Kidney (tissue), 22 donors: ENCODE measurements at places on chromosomes 13 and 19.

- DNase-seq: no peak
These were observed 57.9 kb downstream of the KCTD12 start for GRCh38 chr13:76828316-76828741.

GRCh38 chr19:7391218-7391670, 42.5 kb downstream of the ARHGEF18 start:
- no peak for DNase-seq

DNA sequence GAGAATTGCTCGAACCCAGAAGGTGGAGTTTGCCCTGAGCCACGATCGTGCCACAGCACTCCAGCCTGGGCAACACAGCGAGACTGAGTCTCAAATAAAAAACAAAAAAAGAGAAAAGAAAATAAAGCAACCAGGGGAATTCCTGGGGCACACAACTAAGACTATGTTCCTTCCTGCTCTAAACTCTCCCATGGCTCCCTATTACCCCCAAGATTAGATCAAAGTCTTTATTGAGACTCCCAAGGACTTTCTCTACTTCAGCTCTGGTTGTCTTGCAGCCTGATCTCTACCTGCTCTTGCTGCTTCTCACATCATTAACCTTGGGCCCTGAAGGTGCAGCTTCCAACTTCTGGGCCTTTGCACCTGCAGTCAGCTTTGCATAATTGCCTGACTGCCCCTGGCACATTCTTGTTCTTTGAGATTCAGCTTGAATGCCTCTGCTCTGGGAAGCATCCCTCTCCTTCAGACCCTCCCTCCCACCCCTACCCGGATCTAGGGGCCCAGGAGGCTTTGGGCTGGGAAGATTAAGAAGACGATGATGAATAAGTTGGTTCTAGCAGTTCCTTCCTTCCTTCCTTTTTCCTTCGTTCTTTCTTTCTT, 16.8 kb upstream of the CERS4 start:
- no peak for DNase-seq

GRCh38 chr19:343941-344624, 513 bp downstream of the MIER2 start:
- DNase-seq: no peak

DNA sequence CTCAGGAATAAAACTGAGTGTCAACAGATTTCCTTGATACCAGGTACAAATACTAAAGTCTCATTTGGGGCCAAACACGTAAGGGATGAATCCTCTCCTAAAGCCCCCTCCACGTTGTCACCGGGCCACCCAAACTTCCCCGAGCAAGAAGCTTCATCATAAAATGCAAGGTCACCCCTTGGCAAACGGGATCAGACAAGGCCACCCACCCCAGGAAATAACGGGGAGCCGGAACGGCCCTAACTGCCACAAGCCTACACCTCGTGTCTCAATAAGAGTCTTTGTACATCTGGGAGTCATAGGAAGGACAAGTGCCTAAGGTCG, 717 bp downstream of the EEF2 start:
- no peak for DNase-seq

GRCh38 chr13:97317933-97318332, 95.8 kb downstream of the MBNL2 start:
- no peak for DNase-seq

- DNase-seq: no peak
These were observed 1623.4 kb upstream of the PRR20A start for GRCh38 chr13:55517312-55517711.

DNA sequence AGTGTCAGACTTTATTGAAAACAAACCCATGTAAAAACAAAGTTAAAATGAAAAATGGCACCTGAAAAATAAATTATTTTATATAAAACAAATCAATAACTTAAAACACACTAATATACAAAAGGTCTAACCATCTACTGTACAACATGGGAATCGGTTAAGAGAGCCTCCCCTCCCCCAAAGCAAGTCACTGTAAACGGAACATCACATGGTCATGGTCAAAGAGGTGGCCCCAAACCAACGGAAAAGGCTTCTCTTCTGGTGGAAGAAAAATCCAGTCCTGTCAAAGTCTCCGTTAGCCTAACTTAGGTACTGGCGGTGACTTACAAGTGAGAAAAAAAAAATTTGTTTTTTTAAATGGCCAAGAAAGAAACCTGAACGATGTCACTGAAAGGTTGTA, 15.7 kb upstream of the TIMM44 start:
- no peak for DNase-seq

GRCh38 chr19:17943274-17944221, 10.7 kb downstream of the CCDC124 start:
- peak; percentile 65 for DNase-seq

DNA sequence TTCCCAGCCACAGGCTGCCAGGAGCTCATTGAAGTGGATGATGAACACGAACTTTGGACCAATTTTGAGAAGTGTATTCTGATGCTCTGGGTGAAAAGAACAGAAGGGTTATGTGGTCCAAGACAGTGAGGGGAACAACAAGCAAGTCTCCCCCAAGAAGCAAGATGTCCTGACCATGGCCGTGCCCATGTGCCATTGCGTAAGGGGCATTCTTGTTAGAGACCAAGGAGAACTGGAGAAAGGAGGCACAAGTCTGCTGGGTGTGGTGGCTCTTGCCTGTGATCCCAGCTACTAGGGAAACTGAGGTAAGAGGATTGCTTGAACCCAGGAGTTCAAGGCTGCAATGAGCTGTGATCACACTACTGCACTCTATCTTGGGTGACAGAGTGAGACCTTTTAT, 27.0 kb upstream of the UBAC2 start:
- no peak for DNase-seq

DNA sequence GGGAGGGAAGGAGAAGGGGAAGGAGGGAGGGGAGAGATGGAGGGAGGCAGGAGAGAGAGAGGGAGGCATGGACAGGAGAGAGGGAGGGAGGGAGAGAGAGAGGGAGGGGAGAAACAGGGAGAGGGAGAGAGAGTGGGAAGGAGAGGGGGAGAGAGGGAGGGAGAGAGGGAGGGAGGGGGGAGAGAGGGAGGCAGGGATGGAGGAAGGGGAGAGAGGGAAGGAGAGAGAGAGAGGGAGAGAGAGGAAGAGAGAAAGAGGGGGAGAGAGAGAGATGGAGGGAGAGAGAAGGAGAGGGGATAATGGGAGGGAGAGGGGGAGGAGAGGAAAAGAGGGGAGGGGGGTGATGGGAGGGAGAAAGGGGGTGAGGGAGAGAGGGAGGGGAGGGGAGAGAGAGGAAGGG, 86.8 kb upstream of the VSTM2B start:
- no peak for DNase-seq

GRCh38 chr19:7748756-7749155, 1.4 kb upstream of the CD209 start:
- DNase-seq: peak; percentile 67

GRCh38 chr19:33248104-33248503, 22.5 kb upstream of the SLC7A10 start:
- no peak for DNase-seq

- DNase-seq: no peak
These were observed 11.4 kb downstream of the NDUFA11 start for GRCh38 chr19:5891938-5892771.

DNA sequence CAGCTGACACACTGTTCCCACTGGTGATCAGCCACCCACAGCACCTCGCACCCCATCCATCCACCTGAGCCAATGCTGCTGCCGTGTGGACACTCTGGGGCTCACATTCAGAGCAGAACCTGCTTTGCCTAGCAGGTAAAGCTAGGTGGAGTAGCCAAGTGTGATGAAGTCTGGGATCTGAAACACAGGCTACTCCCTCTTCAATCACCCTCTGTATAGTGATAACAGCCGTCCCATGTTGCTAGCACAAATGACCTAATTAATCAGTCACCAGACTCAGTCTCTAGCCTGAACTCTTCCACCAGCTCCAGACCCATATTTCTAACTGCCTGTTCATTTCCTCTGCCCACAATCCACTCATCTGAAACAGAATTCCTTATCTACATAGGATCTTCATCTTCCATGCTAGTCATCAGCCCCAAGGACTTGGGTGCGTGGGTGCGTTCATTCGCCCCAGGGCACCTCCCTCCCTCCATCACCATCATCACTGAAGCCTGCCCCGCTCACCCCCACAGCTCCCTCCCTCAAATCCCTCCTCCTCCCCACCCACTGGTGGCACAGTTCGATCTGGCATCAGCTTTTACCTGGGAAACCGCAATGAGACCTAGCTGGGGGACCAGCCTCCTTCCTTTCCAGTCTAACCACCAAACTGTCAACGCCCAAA, 19.8 kb downstream of the STK24 start:
- DNase-seq: peak; percentile 77

GRCh38 chr13:72295153-72295552, 428.1 kb upstream of the DACH1 start:
- no peak for DNase-seq

DNA sequence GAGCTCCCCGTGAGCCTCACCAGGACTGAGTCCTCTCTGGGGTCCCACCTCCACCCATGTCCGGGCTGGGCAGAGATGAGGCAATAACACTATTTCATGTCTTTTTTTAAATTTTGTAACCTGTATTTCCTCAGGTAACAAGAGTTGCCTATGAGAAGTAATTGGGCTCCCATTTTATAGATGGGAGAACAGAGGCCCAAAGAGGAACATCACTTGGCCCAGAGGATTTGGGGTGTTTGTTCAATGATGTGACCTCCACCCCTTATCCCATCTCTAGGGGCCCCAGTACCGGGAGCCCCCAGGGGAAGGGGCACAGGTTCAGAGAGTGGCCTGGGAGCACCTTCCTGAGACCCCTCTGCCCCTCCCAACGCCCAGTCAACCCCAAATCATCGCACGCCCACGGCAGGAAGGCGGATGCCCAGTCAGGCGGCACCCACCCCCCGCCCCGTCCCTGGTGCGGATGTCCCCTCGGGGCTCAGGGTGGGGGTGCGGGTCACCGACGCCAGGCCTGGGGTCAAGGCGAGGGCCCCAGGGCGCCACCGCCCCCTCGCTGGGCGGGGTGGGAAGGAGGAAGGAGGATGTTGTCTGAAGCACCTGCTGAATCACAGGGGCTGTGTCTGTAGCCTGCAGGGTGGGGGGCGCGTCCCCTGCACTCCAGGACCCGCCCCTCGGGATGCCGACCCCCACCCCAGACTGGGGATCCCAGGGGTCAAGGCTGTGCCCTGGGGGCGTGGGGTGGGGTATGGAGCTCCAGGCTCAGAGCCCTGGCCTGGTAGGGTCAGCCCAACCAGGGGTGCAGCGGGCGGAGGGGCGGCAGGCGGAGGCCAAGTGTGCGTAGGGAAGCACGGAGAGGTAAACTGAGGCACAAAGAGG, 9.0 kb upstream of the CIRBP start:
- DNase-seq: no peak

GRCh38 chr19:31543456-31543855, 194.2 kb upstream of the TSHZ3 start:
- DNase-seq: no peak

GRCh38 chr13:63636316-63636993, 2220.8 kb upstream of the PCDH20 start:
- DNase-seq: no peak

GRCh38 chr19:40736661-40737060, 13.6 kb downstream of the ACTMAP start:
- no peak for DNase-seq

- DNase-seq: no peak
These were observed 88.4 kb downstream of the RXFP2 start for GRCh38 chr13:31827707-31828106.

DNA sequence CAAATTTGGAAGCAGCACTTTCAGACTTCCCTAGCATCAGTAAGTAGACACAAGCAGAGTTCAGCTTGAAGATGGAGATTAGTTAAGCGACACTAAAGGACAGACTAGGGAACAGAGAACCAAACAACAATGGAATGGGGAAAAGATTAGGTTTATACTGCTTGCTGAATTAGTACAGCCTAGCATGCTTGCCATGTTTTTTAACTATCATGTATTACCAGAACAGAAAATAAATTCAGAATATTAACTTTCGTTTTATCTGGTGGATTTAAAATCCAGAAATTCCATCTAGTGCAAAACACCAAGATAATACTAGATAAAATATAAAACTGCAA, 451.5 kb upstream of the SLC10A2 start:
- DNase-seq: no peak

DNA sequence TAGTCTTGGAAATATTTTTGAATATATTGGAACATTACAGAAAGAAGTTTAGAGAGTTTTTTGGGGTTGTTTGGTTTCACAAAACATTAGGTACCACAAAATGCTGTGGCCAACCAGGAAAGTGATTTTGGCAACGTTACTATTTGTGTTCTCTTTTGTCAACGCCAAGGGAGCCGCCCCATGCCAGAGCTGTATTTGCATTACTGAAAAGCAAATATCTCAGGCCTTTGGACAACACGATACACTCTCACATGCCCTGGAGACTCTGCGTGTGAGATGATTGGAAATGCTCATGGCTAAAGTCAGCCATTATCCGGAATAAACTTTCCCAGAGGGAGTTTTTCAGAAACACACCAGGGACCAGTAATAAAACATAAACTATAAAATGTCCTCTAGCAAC, 324.6 kb downstream of the SHISA2 start:
- DNase-seq: no peak

- DNase-seq: no peak
These were observed 8.9 kb downstream of the KLC3 start for GRCh38 chr19:45349430-45349941.

DNA sequence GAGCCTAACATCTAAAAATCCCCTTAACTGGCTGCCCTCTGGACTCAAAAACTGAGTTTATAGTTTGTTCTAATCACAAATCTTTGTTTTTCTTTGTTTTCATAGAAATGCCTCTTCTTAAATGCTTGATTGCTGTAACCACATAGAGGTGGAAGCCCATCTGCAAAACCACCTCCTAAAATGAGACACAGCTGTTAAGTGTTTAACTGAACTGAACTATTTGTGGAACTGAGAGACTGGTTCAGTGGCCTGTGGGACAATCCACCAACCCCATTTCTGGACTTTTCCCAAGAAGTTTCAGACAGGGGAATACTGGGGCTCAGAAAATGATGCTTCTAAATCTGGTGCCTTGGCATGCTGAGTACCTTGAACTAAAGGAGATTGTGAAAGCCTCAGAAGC, 50.9 kb upstream of the TM9SF2 start:
- no peak for DNase-seq

DNA sequence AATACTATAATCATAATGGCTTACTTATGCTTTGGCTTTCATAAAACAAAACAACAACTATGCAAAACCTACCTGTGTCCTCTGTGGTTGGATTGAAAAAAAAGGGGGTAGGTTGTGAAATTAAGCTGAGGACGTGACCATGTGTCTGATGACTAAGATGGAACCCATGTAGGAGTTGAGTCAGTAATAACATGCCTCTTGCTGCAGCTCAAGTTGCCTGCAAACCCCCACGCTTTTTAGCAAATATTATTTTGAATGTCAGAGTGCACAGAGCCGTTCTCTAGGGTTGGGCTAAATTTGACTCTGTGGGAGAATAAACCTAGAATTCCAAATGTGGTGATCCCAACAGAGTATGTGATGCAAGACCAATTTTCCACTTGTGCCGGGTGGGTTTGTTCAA, 209.3 kb downstream of the KCNRG start:
- no peak for DNase-seq

GRCh38 chr13:78662467-78662866, 3.5 kb upstream of the OBI1 start:
- no peak for DNase-seq

DNA sequence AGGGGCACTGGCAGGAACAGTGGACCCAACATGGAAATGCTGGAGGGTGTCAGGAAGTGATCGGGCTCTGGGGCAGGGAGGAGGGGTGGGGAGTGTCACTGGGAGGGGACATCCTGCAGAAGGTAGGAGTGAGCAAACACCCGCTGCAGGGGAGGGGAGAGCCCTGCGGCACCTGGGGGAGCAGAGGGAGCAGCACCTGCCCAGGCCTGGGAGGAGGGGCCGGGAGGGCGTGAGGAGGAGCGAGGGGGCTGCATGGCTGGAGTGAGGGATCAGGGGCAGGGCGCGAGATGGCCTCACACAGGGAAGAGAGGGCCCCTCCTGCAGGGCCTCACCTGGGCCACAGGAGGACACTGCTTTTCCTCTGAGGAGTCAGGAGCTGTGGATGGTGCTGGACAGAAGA, 4.1 kb downstream of the KLK2 start:
- DNase-seq: no peak
